ENCODE measurements at places on chromosomes 12 and 14.

DNA sequence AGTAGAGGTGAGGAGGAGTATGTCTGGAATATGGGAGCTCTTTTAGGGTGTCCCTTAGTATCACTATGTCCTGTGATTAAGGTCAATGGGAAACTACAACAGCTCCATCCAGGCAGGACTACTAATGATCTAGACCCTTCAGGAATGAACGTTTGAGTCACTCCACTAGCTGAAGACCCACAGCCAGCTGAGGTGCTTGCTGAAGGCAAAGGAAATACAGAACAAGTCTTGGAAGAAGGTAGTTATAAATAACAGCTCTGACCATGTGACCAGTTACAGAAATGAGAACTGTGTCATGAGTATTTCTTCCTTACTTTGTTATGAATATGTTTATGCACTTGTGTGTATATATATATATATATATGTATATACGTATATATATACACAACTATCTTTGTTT is 40.5 kb upstream of the USP44 start:
- no peak for DNase-seq

- DNase-seq = no peak
Observed at GRCh38 chr14:70332015-70332414, 27.5 kb downstream of the COX16 start.

DNA sequence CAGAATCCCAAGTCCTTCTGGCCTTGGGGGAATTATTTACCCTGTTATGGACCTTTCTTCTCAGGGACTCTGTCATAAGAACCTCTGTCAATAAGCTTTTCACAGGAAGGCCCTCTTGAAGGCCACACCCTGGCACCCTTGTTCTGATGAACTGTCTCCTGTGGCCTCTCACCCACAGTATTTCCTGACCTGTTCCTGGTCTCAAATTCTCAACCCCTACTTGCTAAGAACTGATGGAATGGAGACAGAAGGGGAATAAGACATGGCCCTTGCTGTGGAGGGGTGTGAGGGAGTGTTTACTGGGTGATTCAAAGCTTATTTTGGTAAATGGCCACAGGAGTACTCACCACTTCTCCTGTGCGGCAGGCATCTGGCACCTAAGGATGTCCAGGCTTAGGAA is 1082.9 kb downstream of the BCL11B start:
- no peak for DNase-seq

- no peak for DNase-seq
Observed at GRCh38 chr12:2999265-2999841, 40.2 kb downstream of the TEAD4 start.

DNA sequence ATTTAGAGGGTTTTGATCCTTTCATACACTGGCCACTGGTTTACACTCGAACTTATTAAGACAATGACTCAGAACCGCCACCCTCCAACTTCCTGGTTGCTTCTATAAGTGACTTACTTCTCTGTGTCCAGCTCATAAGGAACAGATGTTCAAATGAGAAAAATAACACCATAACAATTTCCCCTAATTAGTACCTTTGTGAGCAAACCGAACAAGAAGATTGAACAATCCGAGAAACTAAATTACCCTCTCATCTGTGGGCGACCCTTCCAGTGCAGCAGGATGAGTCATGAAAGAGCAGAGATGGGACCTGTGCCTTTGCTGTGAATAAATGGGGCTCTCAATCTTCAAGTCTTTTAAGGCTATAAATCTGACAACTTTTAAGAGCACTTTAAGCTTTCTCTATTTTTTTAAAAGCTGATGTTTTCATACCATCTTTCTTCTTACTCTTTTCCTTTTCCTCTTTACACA is 146.8 kb upstream of the RASSF8 start:
- no peak for DNase-seq

DNA sequence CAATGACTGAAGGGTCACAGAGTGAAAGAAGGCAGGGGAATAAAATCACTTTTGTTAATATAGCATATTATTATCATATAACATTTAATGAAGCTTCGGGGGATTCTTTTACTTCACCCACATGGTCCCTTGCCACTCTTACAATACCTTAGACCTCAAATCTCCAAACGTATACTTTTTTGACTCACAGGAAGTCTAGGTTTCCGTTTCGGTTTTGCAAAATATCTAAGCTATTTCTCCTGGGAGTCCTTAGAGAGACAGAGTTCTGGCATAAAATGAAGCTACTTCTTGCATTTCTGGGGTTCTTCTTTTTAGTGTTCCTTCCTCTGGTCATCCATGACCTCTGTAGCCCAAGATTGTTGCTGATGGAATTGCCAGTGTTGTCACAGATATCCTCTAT is 590.5 kb upstream of the ATP2B1 start:
- no peak for DNase-seq

- no peak for DNase-seq
Observed at GRCh38 chr12:96810057-96810456, 97.0 kb upstream of the NEDD1 start.

DNA sequence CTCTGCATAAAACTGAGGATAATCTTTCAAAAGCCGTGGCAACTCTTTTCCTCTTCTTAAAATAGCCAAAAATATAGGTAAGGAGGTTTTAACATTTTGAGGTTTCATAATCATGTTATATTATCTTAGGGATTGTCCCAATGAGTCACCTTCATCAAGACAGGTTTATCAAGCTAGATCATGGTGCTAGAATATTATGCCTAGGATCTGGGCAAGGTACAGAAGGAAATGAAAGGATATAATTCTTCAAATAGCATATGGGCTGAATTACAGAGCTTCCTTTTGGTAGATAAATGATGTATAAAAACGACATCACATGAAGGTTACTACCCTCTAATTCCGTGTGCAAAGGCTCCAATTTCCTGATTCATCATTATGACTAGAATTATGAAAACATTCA is 28.6 kb upstream of the TBC1D15 start:
- no peak for DNase-seq

GRCh38 chr14:28381656-28382055 is 384.9 kb upstream of the FOXG1 start:
- no peak for DNase-seq

- no peak for DNase-seq
Observed at GRCh38 chr14:69268223-69268622, 8.3 kb downstream of the GALNT16 start.

GRCh38 chr14:98579140-98579539 is 692.9 kb downstream of the BCL11B start:
- DNase-seq = no peak

DNA sequence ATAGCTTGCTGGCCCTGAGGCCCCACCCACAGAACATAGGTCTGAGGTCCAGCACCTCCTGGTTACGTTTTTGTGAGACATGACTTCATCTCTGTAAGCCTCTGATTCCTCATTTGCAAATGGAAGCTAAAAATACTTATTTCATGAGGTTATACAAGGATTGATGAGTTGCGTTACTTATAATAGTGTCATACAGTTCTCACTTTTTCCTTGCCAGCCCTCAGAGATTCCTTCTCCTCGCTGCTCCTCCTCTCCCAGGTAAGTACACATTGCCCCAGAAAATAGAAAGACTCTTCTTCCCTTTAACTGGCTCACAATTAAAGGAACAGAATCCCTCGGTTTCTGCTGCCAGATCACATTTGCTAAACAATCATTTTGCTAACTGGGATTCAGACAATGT is 739.2 kb downstream of the VRK1 start:
- no peak for DNase-seq

DNA sequence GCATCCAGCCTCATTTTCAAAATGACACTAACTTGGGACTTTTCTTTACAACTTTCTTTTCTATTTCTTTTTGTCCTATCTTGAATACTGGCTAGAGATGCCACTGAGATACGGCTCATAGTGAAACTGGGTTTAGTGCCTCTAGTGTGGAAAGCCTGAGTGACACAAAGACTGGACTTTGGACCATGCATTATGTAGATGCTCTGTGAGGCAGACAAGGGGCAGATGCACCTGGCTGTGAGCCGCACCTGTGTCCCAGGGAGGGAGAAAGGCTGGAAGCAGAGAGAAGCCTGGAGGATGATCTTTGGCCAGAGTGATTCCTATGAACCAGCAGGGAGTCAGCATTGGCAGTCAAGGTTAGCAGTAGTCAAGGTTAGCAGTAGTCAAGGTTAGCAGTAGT is 852.3 kb upstream of the TMEM132C start:
- DNase-seq = no peak

DNA sequence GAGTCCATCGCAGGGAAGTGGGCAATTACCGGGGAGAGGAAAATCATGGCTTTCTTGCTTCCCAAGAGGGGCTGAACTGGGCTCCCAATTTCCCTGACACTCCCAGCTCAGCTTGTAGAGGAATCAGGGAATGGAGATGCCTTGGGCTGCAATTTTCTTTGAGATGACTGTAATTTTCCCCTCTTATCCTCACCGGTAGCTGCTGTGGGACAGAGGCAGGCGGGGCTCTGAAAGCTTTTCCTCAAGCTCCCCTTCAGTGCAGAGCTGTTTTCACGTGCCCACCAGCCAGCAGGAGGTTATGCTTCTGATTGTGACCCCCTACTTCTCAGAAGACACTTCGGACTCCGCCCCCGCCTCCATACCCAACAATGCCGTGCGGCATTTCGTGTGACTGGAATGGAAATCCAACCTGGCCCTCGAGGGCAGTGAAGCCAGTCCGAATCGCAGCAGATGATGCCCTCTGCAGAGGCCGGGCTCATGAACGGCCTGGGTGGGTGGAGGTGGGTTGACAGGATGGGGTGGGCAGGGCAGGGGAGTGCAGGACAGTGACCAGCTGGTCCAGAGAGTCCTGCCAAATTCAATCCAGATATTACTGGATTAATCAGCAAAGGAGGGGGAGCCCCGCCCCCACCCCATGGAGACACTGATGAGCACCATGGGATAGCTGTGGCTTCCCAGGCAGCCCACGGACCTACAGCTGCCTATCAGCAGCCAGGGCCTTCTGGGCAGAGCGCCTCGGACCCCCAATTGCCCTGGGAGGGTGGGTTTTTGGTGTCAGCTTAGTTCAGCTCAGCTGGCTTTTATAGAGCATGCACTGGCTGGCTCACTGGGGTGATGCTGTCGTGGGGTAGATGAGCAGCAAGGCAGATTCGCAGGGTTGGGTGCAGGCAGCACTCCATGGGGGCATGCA is 37.6 kb downstream of the RTL1 start:
- DNase-seq = no peak

GRCh38 chr14:96060186-96060933 is 21.2 kb downstream of the C14orf132 start:
- DNase-seq = no peak

DNA sequence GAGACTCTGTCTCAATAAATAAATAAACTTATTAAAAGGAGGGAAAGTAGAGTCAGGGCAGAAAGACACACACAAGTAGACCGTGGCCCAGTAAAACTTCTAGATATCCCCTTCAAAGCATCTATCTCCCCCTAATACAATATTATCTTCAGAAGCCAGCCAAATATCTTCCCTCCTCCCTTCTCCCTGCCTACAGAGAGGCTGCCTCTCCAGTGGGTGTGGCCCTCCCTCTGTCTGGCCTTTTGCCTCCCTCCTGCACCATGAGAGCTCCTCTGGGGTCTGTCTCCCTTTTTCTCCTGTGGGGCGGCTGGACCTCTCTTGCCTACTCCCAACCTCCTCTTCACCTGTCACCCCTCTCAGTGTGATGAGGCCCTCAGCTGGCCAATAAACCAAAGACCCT is 139.2 kb downstream of the EGLN3 start:
- no peak for DNase-seq

DNA sequence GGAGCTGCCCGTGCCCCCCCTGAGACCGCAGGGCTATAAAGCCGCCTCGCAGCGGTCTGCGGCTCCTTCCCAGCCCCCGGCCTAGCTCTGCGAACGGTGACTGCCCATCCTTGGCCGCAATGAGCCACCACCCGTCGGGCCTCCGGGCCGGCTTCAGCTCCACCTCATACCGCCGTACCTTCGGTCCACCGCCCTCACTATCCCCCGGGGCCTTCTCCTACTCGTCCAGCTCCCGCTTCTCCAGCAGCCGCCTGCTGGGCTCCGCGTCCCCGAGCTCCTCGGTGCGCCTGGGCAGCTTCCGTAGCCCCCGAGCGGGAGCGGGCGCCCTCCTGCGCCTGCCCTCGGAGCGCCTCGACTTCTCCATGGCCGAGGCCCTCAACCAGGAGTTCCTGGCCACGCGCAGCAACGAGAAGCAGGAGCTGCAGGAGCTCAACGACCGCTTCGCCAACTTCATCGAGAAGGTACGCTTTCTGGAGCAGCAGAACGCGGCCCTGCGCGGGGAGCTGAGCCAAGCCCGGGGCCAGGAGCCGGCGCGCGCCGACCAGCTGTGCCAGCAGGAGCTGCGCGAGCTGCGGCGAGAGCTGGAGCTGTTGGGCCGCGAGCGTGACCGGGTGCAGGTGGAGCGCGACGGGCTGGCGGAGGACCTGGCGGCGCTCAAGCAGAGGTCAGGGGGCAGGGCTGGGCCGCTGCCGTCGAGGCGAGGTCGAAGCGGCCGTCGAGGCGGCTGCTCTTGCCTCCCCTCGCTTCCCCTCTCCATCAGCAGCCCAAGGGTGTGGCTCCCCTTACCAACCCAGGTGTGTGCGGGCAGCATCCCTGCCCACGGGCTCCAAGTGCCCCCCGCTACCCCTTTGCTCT is at the start of gene PRPH:
Gene PRPH, plus strand, starts transcription at position 66 of the 855 bp plus-strand sequence. Its CDS starts 54 bp downstream, at position 120.
- DNase-seq = no peak
